ENCODE measurements at places on chromosomes 3 and 15. TPM values are rescaled to one million over a fixed set of nuclear protein-coding genes. Genes with fewer than 3 reads are reported as not detected.
A peak's percentile ranks its signal among the peaks of the same experiment; 100 is the strongest.

Gene C3orf85
- total RNA-seq = not detected

GRCh38 chr3:170502297-170502696 is 83.6 kb downstream of the SLC7A14 start:
- DNase-seq = peak; percentile 14

DNA sequence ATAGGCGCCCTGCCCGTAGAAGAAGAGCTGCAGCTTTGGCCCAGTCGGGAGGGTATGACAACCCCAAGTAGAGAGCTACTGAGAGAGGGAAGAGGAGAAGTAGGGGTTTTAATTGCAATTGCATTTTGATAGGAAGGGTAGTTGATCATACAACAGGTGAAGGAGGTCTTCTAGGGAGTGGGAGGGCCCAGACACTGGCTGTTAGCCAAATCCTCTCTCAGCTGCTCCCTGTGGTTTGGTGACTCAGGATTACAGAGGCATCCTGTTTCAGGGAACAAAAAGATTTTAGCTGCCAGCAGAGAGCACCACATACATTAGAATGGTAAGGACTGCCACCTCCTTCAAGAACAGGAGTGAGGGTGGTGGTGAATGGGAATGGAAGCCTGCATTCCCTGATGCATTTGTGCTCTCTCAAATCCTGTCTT is 408.9 kb upstream of the THBS1 start:
- peak; percentile 96 for DNase-seq

Gene CPLX3
- not detected for total RNA-seq

DNA sequence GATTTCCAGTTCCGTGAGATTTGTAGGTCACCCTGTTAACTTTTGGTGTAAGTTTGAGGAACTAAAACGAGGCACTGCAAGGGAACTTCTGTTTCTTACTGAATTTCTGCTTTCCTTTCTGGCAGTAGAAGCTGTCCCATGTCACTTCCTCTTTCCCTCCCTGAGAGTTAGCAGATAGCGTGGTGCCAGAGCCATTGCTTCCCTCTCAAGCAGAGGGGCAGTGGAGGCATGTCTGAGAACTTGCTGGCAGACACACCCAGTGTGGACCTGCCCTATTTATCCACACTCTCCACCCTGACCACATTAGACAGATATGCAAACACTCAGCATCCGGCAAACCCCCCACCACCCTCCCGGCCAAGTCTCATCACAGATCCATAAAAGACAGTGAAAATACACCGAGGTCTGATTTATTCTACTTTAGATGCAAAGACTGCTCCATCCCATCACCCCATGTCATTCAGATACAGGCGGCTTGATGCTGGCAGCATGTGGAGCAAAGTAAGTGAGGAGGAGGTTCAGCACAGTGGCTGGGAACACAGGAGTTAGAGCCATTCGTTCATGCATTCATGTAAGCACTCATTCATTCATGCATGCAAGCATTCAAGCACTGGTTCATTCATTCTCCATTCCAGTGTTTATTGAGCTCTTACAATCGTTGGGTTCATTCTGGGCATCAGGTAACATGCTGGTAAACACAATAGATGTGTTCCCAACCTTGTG is 324.7 kb downstream of the SHQ1 start:
- DNase-seq = no peak

- peak; percentile 96 for DNase-seq
These were observed 42.0 kb upstream of the CFAP161 start for GRCh38 chr15:81091889-81092558.

DNA sequence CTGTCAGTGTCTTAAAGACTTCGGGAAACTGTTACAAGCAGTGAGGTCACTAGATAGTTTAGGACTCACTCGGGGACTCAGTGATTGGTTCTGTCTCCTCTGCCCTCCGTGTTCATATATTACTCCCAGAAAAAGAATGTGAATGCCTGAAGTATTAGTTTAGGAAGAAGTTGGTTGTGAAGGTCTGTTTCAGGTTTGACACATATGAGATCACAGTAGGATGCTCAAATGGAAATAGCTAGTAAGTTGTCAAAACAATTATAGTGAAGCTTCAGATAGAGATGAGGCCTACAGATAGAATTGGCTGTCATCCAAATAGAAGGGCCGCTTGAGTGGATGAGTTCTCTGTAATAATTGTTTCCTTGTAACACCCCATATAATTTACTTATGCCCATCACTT is 172.6 kb downstream of the PLCL2 start:
- peak; percentile 90 for DNase-seq

Gene SNX33
- 28.7 TPM for total RNA-seq

Gene MINAR1
- total RNA-seq = 1.3 TPM

DNA sequence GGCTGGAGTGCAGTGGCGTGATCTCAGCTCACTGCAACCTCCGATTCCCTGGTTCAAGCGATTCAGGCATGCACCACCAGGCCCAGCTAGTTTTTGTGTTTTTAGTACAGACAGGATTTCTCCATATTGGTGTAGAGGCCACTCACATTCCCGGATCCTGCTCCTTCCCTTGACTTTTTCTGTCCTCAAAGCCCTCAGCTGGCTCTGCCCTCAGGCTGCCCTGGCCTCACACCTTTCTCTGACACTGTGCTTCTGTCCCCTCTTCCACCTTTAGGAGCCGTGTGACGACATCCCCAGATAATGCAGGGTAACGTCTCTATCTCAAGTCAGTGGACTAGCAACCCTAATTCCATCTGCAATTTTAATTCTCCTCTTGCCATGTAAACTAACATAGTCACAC is 8.6 kb upstream of the CYFIP1 start:
- no peak for DNase-seq

DNA sequence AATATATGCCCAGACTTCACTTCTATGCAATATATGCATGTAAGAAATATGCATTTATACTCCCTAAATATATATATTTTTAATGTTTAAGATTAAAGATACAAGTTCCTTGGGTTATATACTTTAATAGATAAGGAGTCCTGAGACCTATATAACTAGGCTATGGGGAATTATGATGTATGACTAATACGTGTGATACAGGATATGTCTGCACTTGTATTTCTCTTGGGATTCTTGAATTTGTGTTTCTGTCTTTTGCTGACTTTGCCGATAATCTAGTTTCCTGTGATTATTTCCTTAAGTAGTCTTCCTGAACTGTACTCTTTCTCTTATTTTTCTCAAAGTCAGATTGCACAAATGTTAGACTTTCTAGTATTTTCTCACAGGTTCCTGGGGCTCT is 109.6 kb downstream of the PIK3CB start:
- DNase-seq = no peak

- no peak for DNase-seq
These were observed 16.0 kb downstream of the CAPN3 start for GRCh38 chr15:42375252-42375651.

GRCh38 chr3:13208706-13209633 is 135.7 kb upstream of the IQSEC1 start:
- no peak for DNase-seq

- peak; percentile 80 for DNase-seq
These were observed 24.9 kb upstream of the GATM start for GRCh38 chr15:45402955-45403877.

Gene OR4F6
- not detected for total RNA-seq

Gene GAP43
- 0.54 TPM for total RNA-seq

DNA sequence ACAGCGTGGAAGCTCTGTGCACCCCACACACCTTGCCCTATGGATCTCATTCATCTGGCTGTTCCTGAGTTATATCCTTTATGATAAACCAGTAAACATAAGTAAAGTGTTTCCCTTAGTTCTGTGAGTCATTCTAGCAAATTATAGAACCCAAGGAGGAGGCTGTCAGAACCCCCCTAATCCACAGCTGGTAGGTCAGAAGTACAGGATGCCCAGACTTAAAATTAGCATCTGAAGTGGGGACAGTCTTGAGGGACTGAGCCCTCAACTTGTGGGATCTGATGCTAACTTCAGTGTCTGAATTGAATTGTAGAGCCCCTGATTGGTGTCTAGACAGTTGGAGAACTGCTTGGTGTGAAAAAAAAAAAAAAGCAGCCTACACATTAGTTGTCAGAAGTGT is 75.1 kb downstream of the B3GNT5 start:
- DNase-seq = peak; percentile 9

- peak; percentile 46 for DNase-seq
These were observed 75.2 kb downstream of the LIPC start for GRCh38 chr15:58506783-58507668.

Gene LTK
- total RNA-seq = not detected

Gene GABRA5
- 0.22 TPM for total RNA-seq

DNA sequence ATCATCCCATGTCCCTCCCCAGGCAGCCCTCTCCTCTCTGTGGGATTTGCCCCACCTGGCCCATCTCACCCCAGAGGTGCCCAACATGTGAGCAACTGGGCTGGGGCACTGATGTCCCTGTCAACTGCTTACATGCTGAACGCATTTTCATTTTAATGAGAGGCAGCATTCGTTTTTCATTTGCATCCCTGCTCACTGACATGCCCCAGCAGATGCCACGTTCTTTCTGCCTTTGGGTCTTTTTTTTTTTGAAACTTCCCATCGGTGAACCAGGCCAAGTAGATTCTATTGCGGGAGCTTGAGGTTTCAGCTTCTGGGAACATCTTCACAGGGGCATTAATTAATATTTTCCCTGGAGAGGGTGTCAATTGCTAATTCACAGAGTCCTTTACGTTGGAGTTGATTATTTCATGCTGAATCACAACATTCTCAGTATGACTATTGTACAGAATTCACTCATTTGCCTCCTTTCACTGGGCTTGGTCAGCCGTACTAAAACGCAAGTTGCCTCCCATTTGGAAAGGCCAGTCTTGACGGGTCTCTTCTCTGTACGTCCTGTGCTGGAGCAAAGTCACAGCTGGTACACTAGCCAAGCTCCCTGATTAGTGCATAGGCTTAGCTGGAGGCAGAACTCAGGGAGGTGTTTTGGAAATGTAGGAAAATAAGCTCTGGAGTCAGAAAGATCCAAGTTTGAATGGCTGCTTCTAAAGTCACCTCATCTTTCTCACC is 69.8 kb downstream of the CHRNA7 start:
- no peak for DNase-seq
